ENCODE measurements at places on chromosomes 12 and 14.

DNA sequence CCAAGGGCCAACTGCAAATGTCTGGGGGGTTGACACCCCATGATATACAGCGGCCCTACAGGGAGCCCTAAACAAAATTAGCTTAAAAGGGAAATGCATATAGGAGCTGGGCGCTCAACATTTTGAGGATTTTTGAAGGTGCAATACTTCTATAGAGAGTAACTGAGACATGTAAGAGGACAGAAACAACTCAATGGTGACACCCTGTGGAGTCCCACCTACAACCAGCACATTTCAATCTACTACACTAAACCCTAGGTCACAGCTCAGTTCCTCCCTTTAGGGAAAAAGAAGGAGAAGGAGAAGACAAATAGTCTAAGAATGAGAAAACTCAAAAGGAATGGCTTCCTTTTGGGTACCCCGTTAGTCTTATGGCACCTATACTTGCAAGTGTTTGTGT is 1010.5 kb upstream of the NOVA1 start:
- no peak for DNase-seq

GRCh38 chr14:67749341-67750084 is 47.8 kb downstream of the RDH12 start:
- no peak for DNase-seq

- no peak for DNase-seq
Observed at GRCh38 chr12:49283541-49284429, 11.2 kb upstream of the PRPH start.

- no peak for DNase-seq
Observed at GRCh38 chr12:2284321-2284813, 231.6 kb downstream of the CACNA1C start.

DNA sequence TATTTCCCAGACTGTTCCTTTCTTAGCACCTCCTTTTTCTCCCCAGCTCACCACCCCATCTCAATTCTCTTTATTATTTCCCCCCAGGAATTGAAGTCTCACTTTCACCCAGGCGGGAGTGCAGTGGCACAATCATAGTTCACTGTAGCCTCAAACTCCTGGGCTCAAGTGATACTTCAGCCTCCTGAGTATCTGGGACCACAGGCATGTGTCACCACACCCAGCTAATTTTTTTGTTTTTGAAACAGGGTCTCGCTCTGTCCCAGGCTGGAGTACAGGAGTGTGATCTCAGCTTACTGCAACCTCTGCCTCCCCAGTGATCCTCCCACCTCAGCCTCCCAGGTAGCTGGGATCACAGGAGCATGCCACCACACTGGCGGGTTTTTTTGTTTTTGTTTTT is 11.0 kb downstream of the RACGAP1 start:
- no peak for DNase-seq

- DNase-seq, result no peak
Observed at GRCh38 chr12:19155981-19156734, 26.6 kb downstream of the PLEKHA5 start.

GRCh38 chr12:98645572-98646067 is 530 bp downstream of the APAF1 start:
- DNase-seq, result no peak

DNA sequence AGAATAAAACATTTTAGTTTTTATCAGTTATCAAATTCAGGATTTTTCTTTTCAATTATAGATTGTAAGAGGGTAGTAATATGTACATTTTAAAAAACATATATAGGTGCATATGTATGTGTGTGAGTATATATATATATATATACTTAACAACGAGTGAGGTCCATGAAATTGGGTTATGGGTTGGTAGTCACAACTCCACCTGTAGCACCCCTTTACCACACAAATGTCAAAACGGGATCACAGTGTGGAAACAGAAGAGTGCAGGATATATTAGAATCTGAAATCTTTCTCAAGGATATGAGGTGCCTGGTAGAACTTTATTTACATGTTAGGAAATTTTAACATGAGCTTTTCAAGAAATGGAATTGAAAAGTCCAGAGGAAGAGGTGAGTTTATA is 31.3 kb downstream of the MIA2 start:
- DNase-seq, result no peak

DNA sequence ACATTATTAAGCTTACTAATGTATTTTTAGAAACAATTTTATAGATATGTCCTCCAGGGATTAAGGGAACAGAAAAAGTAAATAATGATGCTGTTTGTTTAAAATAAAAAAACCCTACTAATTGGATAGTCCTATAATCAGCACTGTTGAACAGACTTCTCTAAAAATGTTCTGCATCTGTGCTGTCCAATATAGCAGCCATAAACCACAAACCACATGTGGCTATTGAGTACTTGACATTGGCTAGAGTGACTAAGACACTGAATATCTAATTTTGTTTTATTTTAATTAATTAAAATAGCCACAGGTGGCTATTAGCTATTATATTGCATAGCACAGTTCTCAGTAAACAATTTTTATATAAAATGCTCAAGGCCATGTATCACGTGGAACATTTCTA is 210.4 kb downstream of the DPY19L2 start:
- DNase-seq, result no peak

DNA sequence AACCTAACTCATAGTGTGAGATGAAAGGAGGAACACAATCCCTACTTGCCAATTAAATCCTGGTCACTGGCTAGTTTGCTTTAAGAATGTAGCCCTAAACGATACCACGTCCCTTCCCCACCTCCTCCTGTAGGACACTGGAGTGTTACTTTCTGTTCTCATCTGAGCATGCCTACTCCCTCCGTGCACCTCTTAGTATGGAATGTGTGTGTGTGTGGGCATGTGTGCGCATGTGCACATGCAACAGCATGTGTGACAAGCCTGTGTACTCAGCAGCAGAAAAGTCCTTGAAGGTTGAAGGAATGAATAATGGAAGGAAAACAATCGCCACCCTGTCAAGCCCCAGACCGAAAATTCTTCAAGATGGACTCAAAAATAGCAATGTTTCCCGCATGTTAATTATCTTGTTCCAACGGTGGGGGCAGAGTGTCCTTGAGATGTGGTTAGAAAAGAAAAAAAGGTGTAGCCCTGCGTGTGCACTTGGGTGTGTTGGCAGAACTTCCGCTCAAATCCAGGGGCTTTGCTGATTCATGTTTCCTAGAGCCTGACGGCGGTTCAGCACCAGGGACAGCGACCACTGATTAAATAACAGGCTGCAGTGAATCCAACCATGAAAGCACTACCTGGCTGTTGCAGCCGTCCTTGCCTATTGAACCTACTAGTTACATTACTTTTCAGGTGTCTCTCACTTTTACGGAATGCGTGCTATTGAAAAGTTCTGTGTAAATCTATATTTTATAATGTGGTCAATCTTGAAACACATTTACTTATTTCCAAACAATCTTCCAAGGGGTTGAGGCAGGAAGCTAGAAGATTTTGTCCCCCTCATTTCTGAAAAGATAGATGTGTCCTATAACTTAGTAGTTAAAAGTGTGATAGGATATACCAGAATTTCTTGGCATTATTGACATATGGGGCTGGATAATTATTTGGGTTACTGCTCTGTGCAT is 79.8 kb downstream of the SRRM4 start:
- DNase-seq, result peak; percentile 45

DNA sequence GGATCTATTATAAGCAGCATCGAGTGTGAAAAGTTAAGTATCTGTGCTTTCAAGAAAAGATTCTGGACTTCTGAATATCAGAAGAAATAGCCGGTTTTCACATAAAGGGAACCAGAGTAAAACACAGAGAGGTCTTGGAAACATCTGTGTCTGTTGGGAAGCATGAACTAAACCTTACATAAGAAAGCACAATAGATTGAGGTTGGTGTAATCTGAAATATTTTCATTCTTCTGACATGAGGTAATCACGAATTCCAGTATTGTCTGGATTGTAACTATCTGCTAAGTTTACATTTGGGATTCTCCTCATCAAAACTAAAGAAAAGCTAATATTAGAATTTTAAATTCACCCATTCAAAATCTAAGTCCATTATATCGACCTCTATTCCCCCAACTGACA is 161.3 kb downstream of the CPNE8 start:
- no peak for DNase-seq

- DNase-seq, result no peak
Observed at GRCh38 chr12:64194333-64195149, 27.6 kb downstream of the KICS2 start.

GRCh38 chr12:8483079-8483478 is 27.3 kb downstream of the CLEC6A start:
- no peak for DNase-seq

DNA sequence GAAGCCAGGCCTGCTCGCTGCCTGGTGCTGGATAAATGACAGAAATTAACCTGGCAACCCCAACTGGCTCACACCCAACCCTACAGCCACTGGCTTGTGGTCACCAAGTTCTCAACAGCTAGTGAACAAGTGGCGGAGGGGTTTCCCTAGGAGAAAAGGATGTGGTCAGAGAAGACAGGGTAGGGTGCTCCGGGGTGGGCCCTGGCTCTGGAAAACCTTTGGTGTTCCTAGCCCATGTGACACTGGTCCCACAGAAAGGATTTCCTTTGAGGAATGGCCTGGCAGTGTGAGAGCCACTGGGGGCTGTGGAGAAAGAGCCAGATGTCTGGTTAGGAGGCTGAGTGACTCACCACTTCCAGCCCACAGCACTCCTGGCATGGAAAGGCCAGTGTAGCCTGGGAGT is 8.7 kb downstream of the SYNE3 start:
- no peak for DNase-seq

DNA sequence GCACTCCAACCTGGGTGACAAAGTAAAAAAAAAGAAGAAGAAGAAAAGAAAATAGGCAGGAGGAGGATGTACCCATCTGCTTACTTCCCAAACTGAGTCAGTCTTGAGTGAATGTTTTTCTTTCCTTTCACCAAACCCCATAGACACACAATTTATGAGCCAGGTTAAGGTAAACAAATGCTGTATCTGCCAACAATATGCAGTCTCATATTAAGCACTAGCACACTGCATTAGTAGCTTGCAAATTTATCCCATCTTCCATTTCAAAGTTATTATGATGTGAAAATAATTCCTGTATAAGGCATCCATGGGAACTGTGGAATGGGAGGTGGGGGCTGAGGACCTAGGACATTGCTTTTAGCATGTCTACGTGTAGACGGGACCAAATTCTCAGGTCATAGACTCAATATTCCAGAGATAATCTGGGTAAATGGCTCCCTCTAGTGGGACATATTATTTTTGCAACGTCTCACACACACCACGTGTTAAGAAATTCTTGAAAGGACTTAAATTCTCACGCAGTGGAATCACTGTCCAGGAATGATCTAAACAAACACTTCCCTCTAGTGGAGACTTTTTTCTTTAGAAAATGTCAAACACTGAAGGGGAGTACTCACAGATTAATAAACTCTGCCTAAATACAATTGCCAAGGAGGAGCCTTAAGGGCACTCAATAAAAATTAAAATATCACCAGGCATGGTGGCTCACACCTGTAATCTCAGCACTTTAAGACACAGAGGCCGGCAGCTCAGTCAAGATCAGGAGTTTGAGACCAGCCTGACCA is 17.1 kb upstream of the OR10P1 start:
- peak; percentile 91 for DNase-seq

- DNase-seq, result no peak
Observed at GRCh38 chr14:68718023-68718990, 74.6 kb downstream of the ZFP36L1 start.

- DNase-seq, result no peak
Observed at GRCh38 chr14:105192866-105193731, 12.0 kb upstream of the NUDT14 start.

DNA sequence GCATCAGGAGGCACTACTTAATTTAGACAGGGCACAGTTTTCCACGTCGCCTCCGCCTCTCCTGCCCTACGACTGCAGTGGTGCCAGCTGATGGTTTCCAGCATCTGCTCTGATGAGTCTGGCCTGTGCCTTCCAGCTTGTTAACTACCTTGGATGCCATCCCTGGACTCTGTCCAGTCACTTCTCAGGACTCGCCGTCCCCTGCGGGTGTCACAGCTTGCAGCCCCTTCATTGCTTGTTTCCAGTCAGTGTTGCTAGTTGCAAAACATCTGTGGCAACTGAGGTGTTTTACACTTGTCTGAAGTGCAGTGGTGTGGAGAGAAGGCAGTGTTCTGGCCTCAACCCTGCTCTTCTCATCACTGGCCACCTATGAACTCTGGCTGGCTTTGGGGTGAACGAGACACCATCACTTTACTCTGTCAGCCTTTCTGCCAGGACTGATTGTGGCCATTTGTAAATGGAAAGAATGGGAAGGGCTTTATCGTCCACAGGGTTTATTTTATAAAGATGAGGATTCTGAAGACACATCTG is 8.3 kb downstream of the ADGRD1 start:
- no peak for DNase-seq

- DNase-seq, result no peak
Observed at GRCh38 chr12:32039347-32039746, 67.3 kb upstream of the BICD1 start.

DNA sequence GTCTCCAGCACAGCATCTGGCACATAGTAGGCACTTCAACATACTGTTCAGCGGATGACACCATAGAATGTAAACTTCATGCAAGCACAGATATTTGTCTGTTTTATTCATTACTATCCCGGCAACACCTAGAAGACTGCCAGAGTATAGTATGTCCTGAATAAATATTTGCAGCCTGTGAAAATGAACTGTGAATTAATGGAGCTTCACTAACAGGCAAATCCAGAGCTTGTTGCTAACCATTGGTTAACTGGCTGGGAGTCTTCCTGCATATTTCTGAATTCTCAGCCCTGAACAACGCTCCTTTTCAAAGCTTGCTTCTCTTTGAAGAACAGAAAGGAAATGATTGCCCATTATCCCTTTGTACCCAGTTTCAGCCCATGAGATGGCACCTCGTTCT is 243.3 kb upstream of the CRY1 start:
- DNase-seq, result no peak

DNA sequence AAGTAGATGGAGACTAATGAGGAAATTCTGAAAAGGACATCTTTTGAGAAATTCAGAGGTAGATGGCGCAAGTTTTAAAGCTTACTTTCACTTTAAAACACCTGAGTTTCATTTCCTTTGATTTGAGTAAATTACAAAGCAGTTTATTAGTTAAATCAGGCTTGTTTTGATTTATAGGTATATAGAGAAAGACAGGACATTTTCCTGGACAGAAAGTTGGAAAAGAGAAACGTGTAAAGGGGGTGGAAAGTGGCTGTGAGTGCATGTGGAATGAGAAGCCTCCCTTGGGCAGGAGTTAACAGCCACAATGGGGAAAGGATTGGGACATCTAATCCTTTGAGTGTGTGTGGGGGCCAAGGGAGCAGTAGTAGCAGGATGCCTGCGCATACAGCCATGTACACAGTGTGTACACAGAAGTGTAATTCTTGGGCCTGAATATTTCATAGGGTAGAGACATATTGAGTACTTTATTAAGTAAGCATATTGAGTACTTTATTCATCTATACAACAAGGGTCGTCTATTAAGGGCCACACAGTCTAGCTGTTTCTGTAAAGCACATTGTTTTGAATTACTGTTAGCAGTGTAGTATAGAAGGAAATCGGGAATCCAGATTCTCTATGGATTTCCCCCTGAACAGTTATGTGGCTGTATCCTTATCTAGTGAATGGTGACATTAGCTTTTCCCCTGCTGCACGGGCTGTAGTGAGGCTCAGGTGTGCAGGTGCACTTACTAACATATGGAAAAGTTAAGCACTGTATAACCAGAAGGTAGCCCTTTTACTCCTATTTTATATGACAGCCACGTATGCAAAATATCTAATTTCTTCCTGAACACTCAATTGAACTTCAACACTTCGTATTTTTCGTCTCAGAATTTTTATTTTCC is 19.1 kb downstream of the MARK3 start:
- no peak for DNase-seq
